Posterior vena cava (tissue), 2 donors: ENCODE measurements at places on chromosomes 5 and 9.

- DNase-seq = no peak
Measured at GRCh38 chr9:124818431-124819281, 34.6 kb upstream of the WDR38 start.

DNA sequence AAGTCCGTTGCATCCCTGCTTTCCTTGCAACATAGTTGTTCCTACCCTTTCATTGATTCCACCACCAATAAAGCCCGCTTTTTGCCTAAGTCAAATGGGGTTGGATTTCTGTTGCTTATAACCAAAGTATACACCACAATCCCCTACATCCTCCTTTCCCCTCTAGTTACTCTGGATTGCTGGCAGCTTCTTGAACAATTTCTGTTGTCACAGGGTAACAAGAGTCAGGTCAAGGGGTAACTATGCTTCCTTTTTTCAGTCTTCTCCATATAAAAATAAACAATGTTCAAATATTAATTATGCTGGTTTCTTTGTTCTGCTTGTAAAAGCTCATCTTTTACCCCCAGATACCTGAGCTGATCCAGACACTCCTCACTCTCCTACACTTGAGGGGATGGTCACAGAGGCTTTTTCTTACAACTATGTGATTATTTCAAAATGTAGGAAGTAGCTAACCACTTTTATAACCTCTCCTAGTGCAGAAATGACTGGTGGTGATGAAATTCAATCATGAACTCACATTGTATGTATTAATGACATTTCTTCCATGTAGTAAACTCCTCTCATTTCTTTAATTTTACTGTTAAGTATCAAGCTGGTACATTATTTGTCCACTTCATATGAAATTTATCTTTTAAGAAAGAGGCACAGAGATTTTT, 136.5 kb downstream of the SNX18 start:
- DNase-seq = no peak

DNA sequence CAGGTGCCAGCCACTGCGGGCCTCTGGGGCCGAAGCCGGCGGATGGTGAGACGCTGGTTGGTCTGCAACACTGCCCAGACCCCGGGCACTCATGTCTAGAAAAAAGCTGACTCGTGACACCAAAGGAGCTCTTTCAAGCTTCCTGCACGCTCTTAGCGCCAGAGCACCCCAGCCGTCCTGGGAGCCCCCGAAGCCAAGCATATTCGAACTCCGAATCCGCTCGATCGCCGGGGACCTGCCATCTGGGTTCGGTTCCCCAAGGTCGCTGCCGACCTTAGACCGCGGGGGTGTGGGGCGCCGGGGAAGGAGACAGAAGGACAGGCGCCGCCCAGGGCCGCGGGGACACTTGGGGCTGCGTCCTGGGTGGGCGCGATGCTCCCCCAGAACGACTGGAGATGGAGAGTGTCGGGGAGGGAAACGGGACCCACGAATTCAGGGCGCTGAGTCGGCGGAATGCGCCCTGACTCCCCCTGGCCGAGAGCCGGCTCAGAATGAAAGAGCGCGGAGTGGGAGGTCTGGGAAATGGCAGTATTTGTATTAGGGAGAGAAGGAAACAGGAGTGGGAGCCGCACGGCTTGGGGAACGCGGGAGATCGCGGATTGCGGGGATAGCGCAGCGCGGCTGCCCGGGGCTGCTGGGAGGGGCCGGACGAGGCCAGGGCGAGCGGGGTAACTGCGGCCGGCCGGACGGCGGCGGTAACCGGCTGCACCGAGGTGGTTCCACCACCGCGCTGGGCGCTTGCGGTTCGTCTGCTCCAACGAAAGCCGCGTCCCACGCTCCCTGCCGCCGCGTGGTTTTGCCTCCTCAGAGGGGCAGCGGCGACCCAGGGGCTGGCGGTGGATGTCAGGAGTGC, 20.1 kb upstream of the MARCHF6 start:
- peak; percentile 81 for DNase-seq

DNA sequence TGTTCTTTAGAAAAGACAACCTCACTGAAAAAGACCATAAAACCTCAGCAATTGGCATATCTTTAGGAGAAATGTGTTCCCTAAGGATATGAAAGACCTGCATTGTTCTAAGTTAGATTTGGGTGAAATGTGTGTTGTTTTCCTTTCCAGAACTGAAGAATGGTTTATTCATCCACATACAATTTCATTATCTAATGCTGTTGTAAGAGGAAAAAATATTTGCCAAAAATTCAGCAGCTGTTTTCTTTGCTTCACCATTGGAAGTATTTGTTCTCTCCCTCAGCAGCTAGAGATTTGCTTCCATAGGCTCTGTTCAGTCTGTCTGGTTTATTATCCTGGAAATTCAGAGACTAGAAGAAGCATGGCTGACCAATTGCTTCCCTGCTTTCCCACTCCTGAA, 150.9 kb downstream of the ISOC1 start:
- DNase-seq = no peak
